ENCODE measurements at places on chromosomes 12 and 14.

- DNase-seq, result no peak
Observed at GRCh38 chr12:91400271-91400670, 217.7 kb upstream of the DCN start.

DNA sequence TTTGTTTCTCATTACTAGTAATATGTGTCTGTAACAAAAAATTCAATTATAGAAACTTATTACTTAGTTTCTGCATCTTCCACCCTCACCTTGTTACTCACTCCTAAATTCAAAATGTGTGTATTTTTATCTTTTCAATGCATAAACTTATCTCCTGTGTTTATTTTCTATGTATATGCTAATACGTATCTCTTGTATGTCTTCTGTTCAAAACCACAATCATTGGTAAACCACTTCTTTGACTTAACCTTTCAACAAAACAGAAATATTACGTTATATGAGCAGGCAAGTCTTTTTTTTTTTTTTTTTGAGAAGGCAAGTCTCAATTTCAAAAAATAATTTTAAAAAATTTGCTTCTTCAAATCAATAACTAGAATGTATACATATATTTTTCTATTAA is 39.2 kb upstream of the RPH3A start:
- no peak for DNase-seq

GRCh38 chr14:88668448-88669116 is 105.7 kb downstream of the ZC3H14 start:
- DNase-seq, result no peak

- DNase-seq, result no peak
Observed at GRCh38 chr12:19177754-19178153, 48.2 kb downstream of the PLEKHA5 start.

- DNase-seq, result no peak
Observed at GRCh38 chr12:108833757-108834472, 23.5 kb downstream of the SSH1 start.
